ENCODE measurements at places on chromosomes 12 and 14.

DNA sequence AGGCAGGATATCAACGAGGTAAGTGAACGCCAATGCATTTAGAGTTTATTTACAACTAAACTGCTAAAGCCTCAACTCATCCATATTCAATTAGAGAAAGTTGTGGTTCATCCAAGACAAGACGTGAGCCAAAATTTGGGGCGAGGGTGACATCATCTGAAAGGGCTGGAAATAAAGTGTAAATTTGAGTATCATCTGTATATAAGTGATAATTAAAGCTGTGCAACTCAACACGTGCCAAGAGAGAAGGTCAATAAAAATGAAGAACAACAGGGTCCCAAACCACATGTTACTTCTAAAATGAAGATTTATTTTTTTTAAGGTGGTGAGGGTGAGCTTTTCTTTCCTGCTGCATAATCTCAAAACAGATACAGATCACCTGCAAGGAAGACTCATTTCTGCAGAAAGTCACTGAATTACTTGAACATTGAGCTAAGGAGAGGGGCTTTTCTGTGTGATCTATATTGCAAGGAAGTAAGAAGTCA, 203.6 kb downstream of the EFCAB11 start:
- DNase-seq = no peak

- no peak for DNase-seq
Measured at GRCh38 chr12:51196547-51196946, 21.3 kb downstream of the POU6F1 start.

DNA sequence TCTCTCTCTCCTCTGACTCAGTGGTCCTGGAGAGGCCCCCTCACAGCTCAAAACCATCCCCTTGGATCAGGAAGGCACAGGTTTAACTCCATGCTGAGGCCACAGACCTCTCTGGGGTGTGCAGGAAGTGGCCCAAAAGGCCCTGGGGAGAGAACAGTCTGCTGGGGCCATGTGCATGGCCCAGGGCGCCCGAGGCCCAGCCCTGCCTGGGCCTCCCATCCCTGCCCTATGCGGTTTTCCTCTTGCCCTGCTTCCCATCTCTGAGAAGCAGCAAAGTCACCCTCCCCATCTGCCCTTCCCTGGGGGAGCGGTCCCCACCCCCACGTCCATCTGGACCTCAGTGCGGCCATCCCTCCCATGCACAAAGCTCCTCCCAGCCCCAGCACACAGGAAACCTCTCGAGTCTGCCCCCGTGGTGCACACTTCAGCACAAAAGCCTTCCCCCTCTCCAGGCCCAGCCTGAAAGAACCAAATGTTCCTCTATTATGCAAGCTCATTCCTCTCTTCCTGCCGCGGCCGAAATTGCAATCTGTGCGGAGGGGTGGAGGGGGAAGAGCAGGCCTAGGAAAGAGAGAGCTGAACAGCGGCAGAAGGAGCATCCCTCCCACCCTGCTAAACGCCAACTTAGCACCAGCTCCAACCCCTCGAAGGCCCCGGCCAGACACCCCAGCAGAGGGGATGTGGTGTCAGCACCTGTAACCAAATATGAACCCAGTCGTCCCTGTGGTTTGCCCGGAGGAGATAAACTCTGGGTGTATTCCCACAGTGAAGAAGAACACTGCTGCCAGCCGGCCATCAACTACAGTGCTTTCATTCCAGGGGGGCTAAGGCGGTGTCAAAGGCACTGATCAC, 108.5 kb downstream of the SCARB1 start:
- peak; percentile 97 for DNase-seq

DNA sequence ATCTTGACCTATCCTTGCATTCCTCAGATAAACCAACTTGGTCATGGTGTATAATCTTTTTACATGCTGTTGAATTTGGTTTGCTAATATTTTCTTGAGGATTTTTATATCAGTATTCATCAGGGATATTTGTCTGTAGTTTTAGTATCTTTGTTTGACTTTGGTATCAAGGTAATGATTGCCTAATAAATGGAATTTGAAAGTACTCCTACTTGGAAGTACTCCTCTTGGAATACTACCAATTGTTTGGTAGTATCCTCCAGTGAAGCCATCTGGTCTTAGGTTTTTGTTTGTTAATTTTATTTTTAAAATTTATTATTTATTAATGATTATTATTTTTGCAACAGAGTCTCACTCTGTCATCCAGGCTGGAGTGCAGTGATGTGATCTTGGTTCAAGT, 85.0 kb downstream of the ATF7IP start:
- DNase-seq = no peak

- no peak for DNase-seq
Measured at GRCh38 chr14:33844118-33844517, 106.8 kb downstream of the EGLN3 start.

- peak; percentile 52 for DNase-seq
Measured at GRCh38 chr12:57087010-57087690, 1.8 kb upstream of the NAB2 start.

GRCh38 chr14:68978172-68978911, 760 bp downstream of the ACTN1 start:
- peak; percentile 68 for DNase-seq

- DNase-seq = no peak
Measured at GRCh38 chr14:68548194-68549076, 244.4 kb downstream of the ZFP36L1 start.
